Hematopoietic multipotent progenitor cell treated with erythropoietin and hydrocortisone succinate and interleukin-3 and kit ligand, for 8 days (in vitro differentiated cells): ENCODE measurements at places on chromosomes 7 and 10.

- no peak for DNase-seq
Observed at GRCh38 chr7:43569424-43569823, 13.5 kb upstream of the STK17A start.

GRCh38 chr7:98281757-98282606, 496 bp downstream of the BRI3 start:
- peak; percentile 28 for DNase-seq

DNA sequence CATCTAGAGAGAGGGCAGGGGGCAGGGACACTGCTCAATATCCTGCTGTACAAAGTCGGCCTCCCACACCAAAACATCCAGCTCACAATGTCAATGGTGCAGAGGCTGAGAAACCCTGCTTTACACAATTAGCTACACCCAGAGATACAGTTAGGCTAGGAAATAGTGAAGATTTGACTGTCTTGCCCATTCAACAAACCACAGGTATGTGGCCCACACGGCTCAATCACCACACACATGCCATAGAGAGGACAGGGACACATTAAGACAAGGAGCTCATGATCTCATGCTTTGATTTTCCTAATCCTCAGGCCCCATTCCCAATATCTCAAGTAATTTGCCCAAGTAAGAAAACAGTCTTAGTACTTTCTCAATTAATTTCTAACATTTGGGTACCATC, 110.4 kb downstream of the OSBPL3 start:
- DNase-seq, result no peak

GRCh38 chr10:11236234-11236633, 218.6 kb downstream of the CELF2 start:
- DNase-seq, result no peak

- DNase-seq, result no peak
Observed at GRCh38 chr10:22087402-22087738, 83.8 kb upstream of the DNAJC1 start.

DNA sequence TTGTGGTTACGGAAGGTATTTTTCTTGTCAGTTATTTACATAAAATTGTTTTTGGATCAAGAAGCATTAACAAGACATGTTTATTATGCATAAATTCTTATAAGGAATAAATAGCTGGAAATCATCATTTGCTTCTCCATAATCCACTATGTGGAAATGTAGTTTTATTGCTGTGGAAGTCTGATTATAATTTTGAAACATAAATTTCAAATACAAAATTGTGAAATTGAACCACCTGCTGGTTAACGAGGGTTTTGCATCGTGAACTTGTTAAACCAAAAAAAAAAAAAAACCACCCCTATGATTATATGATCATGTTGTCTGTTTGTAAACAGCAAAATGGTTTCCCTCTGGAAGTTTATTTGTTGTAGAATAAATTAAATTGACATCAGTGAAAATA, 25.9 kb downstream of the ABRAXAS2 start:
- DNase-seq, result peak; percentile 47

DNA sequence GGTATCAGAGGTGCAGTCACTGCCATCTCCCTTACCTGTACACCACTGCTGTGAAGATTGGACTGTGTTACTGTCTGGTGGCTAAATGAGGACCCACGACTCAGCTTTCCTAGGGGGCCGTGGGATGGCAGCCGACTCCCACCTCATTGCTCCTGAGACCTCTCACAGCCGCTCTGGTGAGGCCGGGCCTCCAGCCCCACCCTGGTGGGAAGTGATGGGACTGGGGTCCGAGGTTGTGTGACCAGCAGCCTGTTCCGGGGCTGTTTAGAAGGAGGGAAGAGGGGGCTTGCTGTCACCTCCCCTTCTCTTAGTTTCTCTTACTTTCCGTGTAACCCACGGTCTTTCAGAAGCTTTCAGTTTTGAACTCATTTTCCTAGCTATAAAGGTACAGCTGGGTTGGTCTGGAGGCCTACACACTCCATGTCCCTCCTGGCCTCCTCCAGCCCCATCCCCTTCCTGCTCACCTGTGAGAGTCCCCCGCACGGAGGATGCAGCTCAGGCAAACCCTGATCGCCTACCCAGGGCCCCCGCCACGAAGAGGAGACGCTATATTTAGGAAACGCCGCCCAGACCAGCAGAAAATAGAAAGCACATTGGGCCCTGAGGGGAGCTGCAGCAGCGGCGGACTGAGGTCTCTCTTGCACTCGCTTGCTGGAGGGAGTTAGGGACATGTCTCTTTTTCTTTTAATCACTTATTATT, 4.6 kb downstream of the EMX2 start:
- no peak for DNase-seq

GRCh38 chr10:125868372-125868975, 12.6 kb downstream of the DHX32 start:
- peak; percentile 74 for DNase-seq

DNA sequence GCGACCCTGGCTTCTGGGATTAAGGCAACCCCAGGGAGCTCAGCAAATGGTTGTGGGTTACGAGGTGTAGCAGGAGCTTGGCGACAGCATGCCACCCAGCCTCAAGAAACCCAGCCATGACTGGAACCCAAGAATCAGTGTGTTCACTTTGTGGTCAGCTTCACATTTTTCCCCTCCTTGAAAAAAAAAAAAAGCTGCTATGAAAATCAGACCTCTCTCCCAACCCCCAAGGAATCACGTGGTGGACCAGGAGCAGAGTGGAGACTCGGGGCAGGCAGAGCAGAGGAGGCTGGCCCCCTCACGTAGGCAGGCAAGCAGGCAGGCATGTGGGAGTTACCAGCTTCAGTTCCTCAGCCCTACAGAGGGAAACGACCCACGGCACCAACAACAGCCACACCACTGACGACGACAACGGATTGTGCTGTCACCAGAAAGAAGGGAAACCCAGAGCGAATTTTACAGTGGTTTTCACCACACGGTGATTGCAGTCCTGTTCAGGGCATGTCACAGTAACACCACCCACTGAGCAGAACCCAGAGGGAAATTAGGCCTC, 203.4 kb downstream of the SLC25A13 start:
- DNase-seq, result no peak
